ENCODE measurements at places on chromosomes 5 and 9.

GRCh38 chr9:124133727-124134126 is 122.2 kb downstream of the LHX2 start:
- DNase-seq = no peak

- DNase-seq = no peak
Measured at GRCh38 chr9:77807846-77808750, 160.0 kb upstream of the GNA14 start.

- DNase-seq = no peak
Measured at GRCh38 chr9:121871431-121872025, 220.1 kb downstream of the DAB2IP start.

GRCh38 chr5:1167728-1168709 is 33.4 kb upstream of the SLC6A19 start:
- DNase-seq = peak; percentile 85

GRCh38 chr9:3898461-3899218 is 372.8 kb upstream of the RFX3 start:
- DNase-seq = no peak

- DNase-seq = no peak
Measured at GRCh38 chr5:24732184-24732583, 87.4 kb upstream of the CDH10 start.

- no peak for DNase-seq
Measured at GRCh38 chr5:143843461-143843860, 31.5 kb downstream of the HMHB1 start.

DNA sequence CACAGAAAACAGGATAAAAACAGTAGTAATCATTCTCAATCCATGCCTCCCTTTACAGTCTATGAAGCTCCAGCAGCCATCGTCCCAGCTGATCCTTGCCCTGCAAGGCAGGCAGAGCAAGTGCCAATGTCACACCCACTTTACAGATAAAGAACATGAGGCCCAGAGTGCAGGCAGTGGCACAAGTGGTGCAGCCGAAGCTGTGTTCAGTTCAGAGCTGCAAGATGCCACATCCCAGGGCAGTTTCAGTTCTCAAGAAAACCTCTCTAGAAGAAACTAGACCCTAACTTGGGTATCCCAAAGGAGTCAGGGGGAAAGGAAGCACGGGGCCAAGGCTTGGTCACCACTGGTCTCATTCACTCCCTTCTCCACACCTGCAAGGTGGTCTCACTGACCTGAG is 34.6 kb upstream of the CPLX2 start:
- no peak for DNase-seq

- no peak for DNase-seq
Measured at GRCh38 chr5:935510-936084, 42.9 kb downstream of the TRIP13 start.

- no peak for DNase-seq
Measured at GRCh38 chr5:170882345-170882744, 20.5 kb downstream of the RANBP17 start.

DNA sequence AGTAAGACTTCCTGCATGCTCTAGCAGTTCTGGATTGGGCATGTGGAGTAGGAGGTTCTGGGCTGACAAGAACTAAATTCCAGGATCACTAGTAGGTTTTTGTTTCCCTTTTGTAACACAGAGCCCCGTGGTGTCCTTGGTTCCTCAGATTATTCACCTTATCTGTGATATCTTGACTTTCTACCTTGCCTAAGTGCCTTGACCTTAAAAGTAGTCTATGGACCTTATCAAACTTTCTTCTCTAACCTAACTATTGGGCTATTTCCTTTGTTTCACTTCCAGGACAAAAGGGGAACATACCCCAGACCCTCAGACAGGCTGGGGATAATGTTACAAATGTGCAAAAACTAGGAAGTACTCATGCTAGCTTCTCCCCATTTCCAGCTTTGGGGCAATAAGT is 595.3 kb downstream of the PSAT1 start:
- no peak for DNase-seq

GRCh38 chr5:169299663-169300467 is 1.1 kb downstream of the SLIT3 start:
- no peak for DNase-seq

- DNase-seq = no peak
Measured at GRCh38 chr9:133512253-133513213, 12.2 kb downstream of the MYMK start.

GRCh38 chr9:95061916-95062595 is 255.5 kb downstream of the FANCC start:
- no peak for DNase-seq

GRCh38 chr9:135717410-135717809 is 15.4 kb downstream of the KCNT1 start:
- DNase-seq = no peak

DNA sequence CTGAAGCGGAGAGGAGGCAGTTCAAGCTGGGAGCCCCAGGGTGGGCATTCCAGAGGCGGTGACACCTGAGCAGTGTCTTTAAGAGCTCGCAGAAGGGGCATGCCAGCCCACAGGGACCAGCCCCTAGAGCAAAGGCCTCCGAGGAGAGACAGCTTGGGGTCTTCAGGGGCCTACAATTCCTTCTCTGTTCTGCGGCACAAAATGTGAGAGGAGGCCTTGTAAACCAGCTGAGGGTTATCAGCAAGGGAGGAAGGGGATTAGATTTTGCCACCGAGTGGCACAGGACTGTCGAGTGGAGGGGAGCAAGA is 505 bp upstream of the SIGMAR1 start:
- DNase-seq = no peak

GRCh38 chr5:126143622-126144021 is 279.6 kb upstream of the GRAMD2B start:
- DNase-seq = no peak

DNA sequence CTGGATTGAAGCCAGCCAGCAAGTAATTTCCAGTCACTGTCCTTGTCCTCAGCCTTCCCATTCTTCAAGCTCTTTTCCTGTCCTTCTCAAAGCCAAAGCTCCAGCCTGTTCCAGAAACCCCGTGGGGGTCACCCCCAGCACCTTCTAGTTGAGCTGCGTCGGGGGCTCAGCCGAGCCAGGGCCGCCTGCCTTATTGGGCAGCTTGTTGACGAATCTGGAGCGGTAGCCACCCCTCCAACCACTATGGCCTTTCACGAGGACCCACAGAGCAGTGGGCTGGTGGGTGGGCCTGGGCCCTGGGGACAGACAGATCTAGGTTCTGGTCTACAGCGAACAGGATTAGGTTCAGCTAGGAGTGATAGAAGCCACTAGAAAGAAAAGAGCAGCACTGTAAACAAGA is 47.3 kb downstream of the TSPAN17 start:
- DNase-seq = no peak

GRCh38 chr9:9912459-9912858 is 700.3 kb downstream of the PTPRD start:
- no peak for DNase-seq

GRCh38 chr5:43073597-43074546 is 33.8 kb upstream of the ANXA2R start:
- DNase-seq = peak; percentile 58

DNA sequence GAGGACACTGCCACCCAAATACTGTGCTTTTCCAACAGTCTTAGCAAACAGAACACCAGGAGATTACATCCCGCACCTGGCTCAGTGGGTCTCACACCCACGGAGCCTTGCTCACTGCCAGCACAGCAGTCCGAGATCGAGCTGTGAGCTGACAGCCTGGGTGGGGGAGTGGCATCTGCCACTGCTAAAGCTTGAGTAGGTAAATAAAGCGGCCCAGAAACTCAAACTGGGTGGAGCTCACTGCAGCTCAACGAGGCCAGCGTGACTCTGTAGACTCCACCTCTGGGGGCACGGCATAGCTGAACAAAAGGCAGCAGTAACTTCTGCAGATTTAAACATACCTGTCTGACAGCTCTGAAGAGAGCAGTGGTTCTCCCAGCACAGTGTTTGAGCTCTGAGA is 28.8 kb downstream of the EPB41L4A start:
- DNase-seq = no peak

DNA sequence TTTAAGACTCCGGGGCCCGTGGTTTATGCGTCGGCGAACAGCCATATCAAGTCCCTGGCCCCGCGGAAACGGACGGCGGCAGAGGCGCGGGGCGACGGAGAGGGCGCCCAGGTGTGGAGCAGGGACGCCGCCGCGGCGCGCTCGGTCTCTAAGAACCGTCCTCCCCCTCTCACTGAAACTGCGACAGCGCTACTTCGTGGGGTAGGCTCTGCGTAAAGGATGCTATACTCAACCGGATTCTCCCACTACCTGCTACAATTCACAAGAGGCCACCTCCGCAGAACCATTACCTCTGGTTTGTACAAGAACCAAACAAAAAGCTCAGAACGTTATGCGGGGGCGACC is 404 bp downstream of the MRNIP start:
- DNase-seq = peak; percentile 55

DNA sequence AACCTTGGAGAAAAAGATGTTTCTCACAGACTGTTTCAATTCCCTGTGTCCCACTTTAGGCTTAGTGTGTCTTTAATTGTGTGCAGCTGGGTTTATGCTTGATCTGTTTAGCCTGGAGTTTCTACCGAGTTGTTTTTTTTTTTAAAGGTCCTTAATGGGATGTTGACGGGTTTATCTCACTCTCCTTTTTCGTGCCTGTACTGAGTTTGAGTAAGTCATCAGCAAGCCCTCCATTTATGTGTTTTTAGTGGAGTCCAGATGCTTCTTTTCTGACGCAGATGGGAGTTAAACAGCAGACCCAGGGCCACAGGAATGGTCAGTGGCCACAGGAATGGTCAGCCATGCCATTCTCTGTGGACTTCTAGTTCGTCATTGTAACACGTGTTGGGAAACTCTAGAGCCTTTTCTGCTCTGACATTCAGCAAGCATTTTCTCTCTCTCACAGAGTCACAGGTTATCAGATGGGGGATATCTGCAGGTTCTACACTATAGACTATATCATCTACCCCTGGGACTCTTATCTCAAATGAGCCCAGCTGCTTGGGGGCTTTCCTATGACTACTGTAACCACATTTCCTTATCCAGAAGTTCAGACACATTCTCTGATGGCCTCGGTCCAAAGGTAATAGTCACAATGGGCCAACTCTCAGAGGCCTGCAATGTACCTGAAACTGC is 190.5 kb downstream of the TTLL11 start:
- no peak for DNase-seq

DNA sequence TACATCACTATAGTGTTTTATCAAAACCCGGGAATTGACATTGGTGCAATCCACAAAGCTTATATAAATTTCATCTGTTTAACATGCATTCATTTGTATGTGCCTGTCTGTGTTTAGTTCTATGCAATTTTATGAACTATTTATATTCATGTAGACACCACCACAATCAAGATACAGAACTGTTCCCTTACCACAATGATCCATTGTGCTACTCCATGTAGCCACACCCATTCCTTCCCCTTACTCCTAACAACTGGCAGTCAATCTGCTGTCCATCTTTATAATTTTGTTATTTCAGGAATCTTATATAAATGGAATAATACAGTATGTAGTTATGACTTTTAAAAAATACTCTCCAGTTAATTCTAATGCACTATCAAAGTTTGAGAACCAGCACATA is 389.5 kb downstream of the HTR1A start:
- DNase-seq = no peak

DNA sequence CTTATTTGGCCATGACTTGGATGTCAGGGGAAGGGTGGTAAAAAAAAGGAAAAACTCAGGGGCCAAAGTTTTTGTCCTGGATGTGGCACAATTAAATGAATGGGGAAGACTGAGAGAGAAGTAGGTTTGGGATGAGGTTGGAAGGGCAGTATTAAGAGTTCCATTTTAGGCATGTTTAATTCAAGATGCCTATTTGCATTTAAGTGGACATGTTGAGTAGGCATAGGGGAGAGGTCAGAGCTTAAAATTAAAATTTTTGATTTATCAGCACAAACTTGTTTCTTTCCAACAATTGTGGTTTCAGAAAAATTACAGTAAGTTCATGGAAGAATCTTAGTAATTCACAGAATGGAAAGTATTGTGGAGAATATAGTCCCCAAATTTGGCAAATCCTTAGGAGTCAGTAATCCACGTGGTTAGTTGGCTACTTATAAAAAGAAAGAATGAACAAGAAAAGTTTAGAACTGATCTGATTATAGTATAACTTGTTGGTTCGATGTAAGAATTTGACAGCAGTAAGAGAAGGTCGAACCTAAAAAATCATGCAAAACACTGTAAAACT is 265.9 kb downstream of the SAXO1 start:
- no peak for DNase-seq

DNA sequence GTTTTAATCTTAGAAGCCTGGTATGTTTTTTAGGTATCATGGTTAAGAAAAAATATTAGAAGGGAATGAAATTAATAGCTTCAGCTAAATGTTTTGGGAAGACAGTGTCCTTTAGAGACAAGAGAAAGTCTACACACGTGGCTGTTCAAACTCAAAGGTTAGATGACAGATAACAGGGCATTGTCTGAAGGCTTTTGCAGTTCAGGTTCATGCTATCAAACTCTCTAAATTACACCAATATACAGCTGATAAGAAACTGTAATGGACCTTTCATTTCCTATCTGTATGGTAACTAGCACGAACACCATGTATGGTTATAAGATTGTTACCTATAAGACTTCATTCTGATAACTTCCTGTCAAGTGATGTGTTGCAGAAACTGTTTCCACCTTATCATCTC is 240.6 kb upstream of the MEF2C start:
- DNase-seq = no peak

DNA sequence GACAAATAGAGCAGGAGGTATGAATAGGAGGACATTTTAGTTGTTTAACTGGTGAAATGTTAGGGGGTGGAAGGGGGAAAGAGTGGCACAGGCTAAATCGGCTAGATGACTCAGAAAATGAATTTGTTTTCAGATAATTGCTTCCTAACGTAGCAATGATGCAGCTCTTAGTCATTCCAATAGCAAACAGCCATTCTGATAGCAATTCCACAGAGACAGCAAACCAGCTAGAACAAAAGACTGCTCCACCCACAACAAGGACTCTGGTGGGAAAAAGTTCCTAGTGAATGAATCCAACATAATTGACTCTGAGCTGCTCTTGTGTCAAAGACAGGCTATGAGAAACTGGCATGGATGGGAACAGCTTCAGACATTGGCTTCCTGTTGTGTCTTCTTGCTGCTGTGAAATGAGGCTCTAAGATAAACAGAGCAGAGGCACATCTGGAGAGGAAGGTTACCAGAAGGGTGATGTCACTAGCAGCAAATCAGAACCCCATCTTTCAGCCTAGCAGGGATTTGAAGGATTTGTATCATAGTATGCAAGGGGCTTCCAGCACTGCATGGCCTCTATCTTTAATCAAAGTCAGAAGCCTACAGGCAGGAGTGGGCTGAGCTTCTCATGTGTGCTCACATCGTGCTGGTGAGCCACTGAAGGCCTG is 28.1 kb upstream of the F2RL1 start:
- peak; percentile 62 for DNase-seq

- DNase-seq = no peak
Measured at GRCh38 chr9:130428086-130428665, 16.6 kb upstream of the ASS1 start.

- DNase-seq = peak; percentile 72
Measured at GRCh38 chr5:176762489-176762888, 47.9 kb upstream of the UNC5A start.

DNA sequence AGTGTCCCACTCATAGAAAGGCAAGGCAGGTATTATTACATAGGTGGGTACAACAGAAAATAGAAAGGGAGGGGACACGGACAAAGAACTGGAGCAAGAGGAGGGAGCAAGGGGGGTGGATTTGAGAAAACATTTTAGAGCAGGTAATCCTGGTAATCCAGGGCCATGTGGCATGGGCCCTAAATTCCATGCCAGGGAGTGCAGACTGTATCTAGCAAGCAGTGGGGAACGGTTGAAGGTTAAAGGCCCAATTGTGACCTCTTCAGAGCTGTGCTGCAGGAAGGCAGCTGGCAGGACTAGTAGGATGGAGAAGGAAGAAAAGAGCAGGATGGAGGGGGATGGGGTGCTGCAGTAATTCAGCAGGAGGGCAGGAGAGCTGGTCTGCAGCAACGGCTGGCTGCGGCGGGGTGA is 75.2 kb downstream of the PDE6A start:
- DNase-seq = no peak
